ENCODE measurements at places on chromosomes 3 and 15.

DNA sequence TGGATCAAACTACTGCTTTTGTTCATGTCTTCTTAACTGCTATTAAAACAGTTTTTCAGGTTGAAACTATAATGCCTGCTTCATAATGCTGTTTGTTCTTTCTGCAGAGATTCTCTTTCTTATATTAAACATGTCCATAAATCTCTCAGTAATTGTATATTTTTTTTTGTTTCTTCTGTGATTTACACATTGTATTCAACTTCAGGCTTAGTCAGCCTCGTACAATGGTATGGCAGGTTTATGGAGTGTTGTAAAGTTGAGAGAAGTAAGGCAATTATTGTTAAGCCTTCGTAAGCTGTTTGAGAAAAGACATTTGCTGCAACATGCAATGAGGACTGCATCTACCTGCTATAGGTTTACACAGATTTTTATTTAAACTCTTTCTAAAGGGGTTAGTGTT lies 977.1 kb downstream of the DIPK2A start:
- DNase-seq = no peak

DNA sequence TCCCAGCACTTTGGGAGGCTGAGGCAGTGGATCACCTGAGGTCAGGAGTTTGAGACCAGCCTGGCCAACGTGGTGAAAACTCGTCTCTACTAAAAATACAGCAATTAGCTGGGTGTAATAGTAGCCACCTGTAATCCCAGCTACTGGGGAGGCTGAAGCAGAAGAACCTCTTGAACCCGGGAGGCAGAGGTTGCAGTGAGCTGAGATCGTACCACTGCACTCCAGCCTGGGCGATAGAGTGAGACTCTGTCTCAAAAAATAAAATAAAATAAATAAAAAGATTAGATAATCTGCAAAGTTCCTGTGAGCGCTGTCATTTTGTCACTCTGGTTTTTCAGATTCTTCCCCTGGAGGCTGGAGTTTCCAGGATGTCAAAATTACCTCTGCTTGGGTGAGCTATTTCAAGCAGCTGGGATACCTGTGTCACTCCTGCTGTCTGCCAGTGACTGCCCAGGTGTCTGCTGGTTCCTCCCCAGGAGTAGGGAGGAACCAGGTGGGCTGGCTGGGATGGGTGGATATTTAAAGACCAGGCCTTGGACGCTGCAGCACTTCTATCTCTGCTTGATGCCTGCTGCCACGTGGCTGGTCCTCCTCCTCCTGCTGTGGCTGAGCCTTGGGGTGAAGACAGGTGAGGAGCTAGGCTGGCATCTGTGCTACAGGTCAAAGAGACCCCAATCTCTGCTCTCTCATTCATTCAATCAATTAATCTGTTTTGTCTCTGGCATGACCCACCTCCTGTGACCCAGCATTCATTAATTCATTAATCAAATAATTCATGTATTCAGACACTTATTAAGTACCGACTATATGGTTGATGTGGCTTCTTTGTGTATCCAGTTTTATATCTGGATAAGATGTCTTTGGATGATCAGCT lies 19.5 kb upstream of the MUC20 start:
- no peak for DNase-seq

DNA sequence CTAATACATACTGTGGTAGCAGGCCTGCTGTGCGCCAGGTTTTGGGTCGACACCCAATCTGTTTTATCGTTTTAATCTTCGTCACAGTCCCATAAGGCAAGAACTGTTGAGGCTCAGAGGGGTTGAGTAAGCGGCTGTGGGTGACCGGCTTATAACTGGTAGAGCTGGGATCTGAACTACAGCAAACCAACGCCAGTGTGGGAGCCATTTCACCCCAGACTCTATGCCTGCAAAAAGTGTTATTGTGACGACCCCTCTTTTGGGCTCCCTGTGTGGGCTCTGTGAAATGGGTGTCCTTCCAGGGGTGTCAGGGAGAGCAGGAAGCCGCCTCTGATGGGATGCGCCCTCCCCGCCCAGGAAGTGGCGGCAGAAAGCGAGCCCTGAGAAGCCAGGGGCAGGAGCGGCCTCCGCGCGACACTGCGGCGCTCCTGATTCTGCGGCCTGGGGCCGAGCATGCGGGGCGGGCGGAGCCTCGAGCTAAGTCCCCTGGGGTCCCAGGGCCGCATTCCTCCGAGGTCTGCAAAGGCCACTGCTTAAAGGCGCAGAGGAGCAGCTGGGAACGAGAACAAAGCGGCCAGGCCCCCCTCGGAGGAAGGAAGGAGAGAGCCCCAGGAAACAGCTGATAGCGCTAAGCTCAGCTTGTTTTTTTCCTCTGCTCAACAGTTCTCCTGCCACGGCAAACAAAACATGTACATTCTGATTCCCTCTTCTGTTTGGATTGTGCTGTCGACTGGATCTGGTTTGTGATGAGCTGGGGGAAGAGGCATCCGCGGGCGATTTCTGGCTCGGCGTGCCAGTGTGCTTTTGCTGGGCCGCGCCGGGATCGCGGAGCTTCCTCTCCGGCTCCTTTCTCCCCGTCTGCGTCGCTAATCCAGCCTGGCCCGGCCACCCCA lies 33.9 kb downstream of the GRK7 start:
- no peak for DNase-seq

- no peak for DNase-seq
These were observed 109.7 kb upstream of the FAM3D start for GRCh38 chr3:58776231-58776630.

DNA sequence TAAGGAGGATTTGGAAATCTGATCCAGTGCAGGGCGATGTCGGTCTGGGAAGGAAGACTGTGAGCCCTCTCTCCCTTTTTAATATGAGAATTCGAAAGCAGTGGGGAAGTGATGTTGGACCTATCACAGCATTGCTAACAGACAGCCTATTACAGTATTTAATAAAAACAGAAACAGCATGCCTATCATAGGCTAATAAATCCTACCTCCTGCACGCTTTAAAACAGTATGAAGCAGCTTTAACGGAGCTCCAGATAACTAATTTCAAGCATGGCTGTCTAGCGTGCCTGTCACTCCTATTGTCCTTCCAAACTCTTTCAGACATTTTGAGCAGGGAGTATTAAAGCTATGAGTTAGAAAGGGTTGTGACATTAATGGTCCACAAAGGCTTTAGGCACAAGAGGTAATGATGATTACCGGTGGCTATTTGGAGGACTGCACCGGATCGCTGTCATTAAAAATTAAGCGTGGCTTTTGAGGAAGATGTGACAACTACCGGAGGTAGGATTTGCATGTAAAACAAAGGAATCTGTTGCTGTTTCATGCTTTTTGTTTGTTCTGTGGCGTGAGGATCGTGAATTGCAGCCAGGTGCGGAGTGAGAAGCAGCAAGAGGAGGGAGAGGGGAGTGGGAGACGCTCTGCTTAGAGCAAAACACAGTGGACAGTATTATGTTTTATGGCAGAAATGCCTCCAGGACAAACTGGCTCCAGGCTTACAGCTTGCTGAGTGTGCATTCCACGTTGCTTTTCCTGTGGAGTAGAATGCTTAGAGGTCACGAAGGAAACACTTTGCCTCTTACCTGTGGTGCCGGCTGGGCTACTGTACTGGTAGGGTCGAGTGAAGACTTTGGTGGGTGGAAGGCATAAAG lies at the start of gene KCNMB2:
KCNMB2 (plus strand) TSS at position 226 of the 869 bp plus-strand sequence.
- peak; percentile 77 for DNase-seq

- DNase-seq = no peak
These were observed 136.0 kb upstream of the THBS1 start for GRCh38 chr15:39444735-39445470.

All from NCI-H748 treated with DMSO at 0.1 percent for 48 hours (cell line).